CD4-positive, alpha-beta T cell treated with Interleukin-2 at 100 ng/mL for 4 hours (primary cell): ENCODE measurements at places on chromosomes 3 and 15.

DNA sequence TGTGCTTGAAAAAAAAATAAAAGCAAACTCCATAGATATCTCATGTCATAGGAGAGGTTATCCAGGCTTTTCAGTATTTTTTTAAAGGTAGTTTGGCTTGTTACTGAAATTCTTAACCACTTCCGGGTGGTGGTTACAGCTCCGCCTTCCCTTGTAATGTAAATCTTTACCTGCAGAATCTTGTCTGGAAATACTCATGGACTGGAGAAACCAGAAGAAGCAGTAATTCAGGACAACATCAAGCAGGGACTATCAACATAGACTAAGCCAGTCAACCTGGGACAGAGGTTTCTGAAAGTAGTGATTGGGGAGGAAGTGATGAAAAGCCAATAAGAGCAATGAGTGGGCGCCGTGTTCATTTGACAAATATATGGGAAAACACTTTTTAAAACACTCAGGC is 78.9 kb upstream of the SKOR1 start:
- DNase-seq = peak; percentile 4

- DNase-seq = no peak
Measured at GRCh38 chr3:8972639-8973038, 9.4 kb upstream of the RAD18 start.

- no peak for DNase-seq
Measured at GRCh38 chr3:137061186-137061585, 103.4 kb downstream of the IL20RB start.

DNA sequence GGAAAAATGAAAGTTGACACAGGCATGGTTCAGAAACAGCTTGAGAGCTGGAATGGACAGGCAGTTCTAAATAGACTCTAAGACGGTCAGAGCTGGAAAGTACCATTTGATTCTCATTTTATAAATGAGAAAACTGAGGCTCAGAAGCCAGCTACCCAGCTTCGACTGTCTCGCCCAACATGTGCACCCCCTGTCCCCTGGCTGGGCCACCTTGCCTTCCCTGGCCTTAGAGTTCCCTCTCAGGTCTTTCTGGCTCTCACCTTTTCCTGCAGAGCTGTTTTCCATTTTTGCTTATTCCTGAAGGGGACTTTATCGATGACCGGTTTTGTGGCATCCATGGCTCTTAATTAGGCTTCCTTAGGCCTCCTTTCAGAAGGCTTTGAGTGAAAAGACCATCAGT is 17.3 kb upstream of the DOCK3 start:
- DNase-seq = no peak

DNA sequence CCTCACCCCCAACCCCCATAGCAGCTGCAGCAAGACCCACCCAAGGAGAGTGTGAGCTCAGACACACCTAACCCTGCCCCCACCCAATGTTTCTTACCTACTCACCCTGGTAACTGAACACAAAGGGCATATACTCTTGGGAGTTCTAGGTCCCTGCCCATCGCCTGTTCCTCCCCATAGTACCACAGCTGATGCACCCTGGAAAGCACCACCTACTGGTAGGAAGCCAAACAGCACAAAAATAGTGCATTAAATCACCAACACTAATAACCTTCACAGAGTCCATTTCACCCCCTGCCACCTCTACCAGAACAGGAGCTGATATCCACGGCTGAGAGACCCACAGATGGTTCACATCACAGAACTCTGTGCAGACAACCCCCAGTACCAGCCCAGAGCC is 245.2 kb downstream of the EFHB start:
- DNase-seq = no peak

DNA sequence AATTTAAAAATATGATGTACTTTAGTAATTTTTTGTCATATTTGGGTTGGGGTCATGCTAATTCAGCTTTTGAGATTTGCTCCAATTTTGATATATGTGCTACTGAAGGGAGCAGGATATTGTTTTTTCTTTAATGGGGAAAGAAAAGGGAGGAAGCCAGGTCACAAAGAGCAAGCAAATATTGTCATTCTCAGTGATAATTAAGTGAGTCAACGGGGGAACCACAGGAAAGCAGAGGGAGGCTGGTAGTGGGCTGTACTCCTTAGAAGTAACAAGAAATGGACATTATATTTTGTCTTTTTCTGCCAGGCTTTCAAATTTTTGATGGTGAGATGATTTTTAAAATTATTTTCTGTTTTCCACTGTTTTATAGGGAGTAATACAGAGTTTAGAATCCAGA is 45.6 kb upstream of the NMD3 start:
- DNase-seq = no peak

DNA sequence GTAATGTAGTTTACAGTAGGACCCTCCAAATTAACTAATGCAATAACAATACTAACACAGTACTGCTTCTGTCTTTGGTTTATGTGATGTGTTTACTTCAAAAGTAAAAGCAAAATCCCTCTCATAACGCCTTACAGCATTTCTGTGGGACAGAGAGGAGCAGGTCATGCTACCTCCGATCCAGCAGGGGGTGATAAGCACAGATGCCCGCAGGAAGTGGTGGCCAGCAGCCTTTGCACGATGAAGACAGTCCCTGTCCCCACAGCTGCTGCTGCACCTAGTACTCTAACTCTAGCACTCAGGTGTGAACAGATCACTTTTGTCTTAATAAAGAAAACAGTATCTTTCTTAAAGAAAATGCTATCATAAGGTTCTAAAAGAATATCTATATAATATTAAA is 38.3 kb downstream of the ANO10 start:
- no peak for DNase-seq

DNA sequence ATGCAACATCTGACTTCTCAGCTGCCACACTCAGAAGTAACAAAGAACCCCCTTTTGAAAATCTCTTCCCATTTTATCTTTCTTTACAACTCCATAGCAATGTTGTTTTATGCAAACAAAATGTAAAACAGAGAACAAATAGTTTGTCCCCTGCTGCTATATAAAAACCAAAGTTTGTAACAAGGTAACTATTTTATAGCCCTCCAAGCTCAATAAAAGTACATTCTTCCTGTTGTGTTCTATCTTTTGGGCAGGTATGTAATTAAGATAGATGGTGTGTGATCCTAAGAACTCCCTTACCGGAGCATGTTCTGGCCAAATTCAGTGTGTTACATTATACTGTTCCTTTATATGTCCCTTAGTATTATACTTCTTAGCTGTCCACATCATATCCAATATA is 12.6 kb upstream of the CGNL1 start:
- DNase-seq = no peak

DNA sequence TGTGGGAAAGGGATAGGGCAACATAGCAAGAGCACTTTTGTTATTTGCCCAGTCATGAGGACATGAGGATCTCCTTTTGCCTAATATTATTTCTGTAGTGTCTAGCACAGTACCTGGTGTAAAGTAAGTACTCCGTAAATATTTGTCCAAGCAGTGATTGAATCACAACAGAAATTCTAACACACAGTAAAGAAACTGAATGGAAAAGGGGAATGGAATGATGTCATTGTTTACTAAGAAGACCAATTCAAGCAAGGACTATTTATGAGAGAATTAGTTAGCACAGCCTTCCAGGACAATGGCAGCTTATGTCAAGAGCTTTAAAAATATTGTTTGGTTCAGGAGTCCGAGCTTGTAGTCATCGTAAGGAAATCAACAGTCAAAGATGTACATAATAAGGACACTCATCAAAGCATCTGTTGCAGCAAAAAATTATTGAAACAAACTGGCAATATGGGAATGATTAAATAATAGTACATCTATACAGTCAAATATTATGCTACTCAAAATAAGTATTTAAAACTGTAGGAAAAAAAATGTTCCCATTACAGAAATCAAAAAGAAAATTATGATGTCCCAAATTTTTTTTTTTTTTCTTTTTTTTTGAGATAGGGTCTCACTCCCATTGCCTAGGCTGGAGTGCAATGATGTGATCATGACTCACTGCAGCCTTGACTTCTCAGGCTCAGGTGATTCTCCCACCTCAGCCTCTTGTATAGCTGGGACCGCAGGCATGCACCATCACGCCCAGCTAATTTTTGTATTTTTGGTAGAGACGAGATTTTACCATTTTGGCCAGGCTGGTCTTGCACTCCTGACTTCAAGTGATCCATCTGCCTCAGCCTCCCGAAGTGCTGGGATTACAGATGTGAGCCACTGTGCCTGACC is 17.9 kb downstream of the CAPN7 start:
- no peak for DNase-seq

DNA sequence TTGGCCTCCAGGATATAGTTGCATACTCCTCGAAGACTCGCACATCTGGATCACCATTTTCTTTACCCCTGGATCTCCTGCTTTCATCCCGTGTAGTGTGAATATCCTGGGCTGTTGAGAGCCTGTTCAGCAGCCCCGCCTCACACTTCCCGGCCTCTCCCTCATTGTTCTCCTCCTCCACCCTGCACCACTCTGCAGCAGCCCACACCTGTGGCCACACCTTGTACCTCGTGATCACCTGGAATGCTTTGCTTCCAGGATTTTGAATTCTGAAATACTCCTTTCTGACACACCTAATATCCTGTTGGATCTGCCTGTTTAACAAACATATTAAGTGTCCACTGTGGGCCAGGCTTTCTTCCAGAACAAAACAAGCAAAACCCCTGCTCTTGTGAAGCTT is 14.4 kb downstream of the ABHD17C start:
- no peak for DNase-seq

DNA sequence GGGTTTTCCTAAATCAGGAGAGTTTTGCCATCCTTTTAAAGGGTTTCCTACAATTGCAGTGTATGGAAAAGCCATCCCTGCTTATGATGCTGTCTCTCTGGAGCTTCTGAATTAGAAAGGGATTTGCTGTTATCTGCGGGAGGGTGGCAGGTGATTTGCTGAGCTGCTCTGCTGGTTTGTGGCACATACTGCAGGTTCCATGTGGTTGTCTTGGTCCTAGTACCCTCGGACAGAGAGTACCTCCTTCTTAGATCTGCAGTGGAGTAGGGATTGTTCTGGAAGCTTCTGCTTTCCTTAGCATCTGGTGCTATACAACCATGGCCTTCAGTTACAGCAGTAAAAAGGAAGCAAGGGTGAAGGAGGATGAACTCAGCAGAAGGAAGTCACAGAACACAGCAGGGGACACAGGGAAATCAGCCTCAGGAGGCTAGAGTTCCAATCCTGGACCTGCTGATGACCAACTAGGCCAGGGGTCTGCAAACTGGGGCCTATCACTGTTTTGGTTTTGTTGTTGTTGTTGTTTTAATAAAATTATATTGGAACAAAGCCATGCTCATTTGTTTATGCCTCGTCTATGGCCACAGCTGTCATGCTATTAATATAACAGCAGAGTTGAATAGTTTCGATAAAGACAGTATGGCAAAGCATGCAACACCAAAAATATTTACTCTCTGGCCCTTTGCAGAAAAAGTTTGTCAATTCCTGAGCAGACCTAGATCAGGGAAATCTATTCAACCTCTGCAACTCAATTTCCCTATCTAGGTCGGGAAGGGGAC is 39.5 kb downstream of the STARD5 start:
- DNase-seq = no peak

DNA sequence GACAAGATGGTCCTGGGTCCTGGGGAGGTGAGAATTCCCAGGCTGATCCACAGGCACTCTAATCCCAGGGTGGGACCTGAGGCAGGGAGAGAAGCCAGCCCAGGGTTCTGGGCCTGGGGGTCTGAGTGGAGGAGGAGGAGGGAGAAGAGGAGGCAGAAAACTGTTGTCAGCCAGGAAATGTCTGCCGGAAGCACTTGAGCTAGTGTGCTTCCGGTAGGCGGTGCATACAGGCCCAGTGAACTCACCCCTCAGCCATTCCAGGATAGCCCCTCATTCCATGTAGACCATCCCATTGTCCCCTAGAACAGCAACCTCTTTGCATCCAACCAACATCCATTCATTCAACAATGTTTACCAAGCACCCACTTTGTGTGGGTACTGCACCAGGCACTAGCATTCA is 47.9 kb upstream of the LCTL start:
- DNase-seq = no peak

GRCh38 chr3:157856078-157856939 is 249.9 kb downstream of the SHOX2 start:
- no peak for DNase-seq

DNA sequence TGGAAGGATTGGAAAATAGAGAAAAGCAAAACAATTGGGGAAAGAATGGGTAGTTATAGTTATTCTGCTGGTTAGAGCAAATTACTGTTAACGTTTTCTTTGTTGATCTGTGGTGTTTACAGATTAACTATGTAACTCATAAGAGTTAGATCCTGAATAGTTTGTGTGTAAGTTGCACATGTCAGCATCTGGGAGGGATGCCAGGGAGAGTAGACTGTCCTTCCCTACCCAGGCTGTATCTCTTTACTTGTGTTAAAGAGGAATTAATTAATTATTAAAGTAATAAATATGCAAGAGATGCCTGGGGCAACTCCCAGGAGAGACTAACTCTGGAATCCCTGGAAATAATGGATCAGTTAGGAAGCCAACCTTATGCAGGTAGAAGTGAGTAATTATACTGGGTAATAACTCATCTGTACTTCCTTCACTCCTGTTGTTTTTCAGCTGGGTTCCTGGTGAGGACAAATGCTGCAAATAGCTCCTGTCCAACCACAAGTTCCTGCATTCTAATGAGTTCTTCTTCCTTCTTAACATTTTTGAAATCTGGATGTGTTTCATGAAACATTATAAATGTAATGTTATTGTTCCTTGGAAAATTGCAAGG is 18.9 kb downstream of the GHRL start:
- DNase-seq = no peak

GRCh38 chr15:58724466-58724865 is 25.0 kb downstream of the ADAM10 start:
- no peak for DNase-seq

DNA sequence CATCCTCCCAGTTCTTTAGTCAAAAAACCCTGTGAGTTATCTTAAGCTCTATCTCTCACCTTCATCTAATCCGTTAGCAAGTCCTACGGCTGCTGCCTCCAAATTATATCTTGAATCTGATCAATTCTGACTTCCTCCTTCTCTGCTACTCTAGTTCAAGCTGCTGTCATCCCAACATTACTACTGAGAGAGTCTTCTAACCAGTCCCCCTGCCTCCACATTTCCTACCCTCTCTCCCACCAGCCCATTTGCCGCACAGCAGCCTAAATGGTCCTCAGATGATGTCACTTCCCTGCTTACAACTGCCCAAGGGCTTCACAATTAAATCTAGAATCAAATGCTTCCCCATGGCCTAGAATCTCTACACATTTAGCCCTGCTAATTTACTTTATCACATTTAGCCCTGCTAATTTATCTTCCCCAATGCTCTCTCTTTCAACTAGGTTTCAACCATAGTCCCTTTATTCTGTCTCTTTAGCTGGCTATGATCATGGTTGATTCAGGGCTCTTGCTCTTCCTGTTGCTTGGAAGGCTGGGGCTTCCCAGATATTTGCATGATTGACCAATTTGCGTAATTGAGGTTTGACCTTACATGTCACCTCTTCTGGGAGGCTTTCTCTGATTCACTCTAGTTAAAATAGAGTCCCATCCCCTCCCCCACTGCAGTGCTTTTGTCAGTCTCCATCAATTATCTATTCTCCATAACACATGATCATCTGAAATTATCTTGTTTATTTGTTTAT is 11.0 kb upstream of the ARL14 start:
- no peak for DNase-seq
